ENCODE measurements at places on chromosomes 3 and 15.
A peak's percentile ranks its signal among the peaks of the same experiment; 100 is the strongest.

DNA sequence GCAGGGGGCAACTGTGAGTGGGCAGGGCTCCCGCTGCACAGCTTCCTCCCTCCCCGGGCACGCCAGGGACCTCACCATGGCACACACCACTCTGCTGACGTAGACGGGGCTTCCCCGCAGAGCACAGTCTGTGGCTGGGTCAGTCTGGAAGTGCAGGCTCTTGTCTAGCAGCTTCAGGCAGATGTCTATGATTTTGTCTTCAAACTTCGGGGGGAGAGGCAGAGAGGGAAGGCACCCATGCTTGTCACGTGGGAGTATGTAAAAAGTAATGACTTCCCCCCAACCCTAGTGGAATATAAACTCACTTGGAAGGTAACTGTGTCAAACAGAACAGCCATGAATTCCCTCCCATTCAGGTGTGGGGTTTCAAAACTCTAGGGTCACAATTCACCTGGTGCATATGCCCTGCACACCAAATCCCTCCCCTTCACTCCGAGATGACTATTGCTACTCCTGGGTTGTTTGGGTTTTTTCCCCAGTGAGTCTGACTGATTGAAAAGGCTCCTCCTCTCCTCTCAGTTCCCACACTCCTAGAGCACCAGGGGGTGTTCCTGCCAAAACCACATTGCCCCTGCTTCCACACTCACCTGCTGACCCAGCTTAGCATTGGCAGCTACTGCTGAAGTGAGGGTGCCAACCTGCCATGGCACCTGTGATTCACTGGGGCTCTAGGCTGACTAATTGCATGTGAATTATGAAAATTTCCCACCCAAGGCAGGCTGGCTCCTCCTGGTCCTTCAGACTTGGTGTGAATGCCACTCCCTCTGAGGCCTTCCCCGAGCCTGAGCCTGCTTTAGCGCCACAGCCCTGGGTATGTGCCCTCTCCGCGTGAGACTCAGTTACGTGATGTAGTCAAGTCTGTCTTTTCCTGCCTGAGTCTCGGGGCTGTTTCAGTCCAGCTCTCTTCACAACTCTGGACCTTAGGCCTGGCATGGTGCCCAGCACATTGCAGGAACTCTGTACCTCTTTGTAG lies 13.0 kb downstream of the TGM5 start:
- DNase-seq, result no peak

DNA sequence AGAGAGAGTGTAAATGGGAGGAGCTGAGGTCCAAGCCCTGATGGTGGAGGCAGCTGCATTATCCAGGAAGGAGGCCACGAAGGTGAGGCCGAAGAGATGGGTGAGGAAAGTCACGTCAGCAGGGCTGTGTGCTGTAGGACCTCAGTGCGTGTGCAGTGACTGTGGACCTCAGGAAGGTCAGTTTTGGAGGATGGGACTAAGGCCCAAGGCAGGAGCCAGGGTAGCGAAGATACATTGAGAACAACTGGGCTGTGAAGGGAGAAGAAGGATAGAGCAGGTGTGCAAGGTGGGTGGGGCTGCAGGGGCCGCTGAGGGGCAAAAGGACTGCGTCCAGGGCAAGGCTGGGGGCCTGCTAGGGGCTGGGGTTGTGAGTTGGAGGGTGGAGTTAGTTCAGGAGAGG lies 4.9 kb downstream of the KLHL40 start:
- no peak for DNase-seq

DNA sequence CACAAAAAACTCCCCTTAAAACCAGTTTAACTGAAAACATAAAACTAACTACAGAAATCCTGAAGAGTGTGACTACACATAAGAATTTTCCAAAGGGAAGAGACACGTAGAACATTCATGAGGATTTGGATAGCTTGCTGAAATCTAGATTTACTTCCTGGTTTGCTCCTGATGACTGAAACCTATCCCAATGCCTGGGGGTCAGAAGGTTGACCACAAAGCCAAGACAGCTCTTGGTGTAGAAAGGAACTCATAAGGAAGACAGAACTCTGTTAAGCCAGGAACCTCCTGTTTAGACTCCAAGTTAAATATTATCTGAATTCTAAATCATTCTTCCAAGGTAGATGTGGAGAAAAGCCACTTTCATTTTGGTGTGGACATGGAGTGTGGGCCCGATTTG lies 92.8 kb downstream of the TFG start:
- no peak for DNase-seq

GRCh38 chr3:188158731-188159310 lies 4.9 kb downstream of the LPP start:
- no peak for DNase-seq

DNA sequence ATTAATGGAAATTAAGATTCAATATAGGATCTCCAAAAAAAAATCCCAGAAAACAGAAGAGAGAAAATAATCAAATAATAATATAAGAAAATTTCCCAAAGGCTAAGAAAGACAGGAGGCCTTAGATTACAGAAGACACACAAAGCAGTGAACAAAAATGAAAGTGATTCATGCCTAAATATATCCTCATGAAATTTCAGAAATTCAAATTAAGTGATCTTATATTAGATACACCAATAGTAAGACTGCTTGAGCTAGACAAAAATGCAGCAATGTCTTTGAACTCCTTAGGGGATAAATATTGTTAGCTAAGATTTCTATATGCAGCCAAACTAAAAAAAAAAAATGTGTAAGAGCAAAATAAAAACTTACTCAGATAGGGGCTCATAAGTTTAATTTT lies 44.6 kb upstream of the ARPP21 start:
- no peak for DNase-seq

GRCh38 chr3:69203631-69204314 lies 81.4 kb upstream of the LMOD3 start:
- no peak for DNase-seq

DNA sequence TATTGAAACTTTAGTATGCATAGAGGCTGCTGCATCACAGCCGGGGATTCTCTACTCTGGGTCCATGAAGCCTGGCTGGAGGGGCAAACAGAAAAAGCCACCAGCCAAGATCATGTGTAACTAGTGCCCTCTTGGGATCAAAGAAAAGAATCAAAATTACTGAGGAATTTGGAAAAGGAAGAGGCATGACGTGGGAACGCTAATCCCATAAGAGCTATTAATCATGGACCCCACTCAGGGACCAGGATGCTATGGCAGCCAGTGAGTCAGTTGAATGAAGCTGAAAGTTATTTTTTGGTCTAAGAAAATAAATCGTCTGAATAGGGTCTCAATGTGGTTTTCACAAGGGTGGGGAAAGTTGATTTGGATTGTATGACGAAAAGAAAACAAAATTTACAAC lies 1165.1 kb downstream of the ROBO2 start:
- no peak for DNase-seq

- no peak for DNase-seq
These were observed 563.6 kb upstream of the ADAMTS9 start for GRCh38 chr3:65251375-65251774.

DNA sequence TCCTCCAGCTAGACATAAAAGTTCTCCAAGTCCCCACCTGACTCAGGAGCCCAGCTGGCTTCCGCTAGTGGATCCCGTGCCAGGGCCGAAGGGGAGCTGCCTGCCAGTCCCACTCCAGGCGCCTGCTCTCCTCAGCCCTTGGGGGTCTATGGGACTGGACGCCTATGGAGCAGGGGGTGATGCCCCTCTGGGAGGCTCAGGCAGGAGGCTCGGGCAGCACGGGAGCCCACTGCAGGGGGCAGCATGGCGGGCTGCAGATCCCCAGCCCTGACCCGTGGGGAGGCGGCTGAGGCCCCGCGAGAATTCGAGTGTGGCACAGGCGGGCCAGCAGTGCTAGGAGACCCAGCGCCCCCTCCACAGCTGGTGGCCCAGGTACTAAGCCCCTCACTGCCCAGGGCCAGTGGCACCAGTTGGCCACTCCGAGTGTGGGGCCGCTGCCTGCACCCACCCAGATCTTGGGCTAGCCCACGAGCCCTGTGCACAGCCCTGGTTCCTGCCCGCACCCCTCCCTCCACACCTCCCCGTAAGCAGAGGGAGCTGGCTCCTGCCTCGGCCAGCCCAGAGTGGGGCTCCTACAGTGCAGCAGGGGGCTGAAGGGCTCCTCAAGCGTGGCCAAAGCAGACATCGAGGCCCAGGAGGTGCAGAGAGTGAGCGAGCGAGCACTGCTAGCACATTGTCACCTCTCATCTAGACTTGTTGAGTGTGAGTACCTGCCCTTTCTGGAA lies 221.3 kb upstream of the NSMCE3 start:
- no peak for DNase-seq

DNA sequence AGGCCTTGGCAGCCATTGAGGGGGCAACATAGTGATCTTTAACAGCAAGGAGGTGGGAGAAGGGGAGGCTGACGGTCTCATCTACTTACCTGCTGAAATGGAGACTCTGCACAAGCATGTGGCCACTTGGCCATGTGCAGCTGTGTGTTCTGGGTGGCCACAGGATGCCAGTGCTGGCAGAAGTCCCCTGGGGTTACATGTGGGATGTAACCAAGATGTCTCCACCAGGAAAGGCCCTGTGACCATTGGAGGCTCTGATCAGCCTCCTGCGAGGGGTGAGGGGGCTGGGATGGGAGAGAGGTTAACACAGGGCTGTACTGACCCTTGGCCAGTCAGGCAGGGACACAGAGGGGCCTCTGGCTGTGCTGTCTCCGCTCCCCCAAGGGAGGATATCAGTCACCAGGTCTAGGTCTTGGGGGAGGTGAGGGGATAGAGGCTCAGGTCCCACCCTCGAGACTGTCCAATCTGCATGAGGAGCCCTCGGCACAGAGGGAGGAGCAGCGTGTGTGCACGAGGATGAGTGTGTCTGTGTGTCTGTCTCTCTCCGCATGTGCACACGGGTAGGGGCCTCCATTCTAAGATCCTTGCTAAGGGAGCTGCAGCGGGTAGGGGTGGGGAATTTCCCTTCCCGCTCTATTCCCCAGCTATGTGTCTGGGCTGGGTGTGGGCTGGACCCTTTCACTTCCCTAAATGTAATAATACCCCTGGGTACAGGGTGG lies 19.5 kb downstream of the PRKCD start:
- DNase-seq, result peak; percentile 91

GRCh38 chr3:106004826-106005225 lies 136.0 kb upstream of the CBLB start:
- DNase-seq, result no peak

DNA sequence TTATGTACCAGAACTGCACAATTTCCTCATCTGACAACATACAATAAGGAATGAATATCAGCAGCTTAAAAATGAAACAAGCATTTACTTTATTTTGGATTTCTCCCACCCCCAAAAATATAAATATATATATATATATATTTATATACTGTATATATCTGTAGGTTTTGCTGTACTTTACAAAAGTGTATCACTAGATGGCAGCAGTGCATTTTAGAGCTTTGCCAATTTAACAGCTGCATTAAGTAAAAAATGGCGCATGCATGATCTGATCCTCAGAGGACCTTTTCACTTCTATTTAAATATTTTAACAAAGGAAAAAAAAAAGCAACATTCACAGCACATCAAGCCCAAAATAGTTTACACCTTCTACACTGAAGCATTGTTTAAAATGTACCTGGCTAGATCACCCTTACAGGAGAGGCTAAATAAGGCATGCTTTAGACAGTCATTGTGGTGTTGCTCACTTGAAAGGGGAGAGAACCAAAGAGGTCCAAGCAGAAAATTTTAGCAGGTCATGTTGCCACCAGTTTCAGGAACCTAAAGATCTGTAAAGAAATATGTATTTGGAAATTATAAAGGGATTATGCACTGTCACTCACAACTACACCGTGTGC lies 72.6 kb downstream of the NPTN start:
- peak; percentile 72 for DNase-seq

GRCh38 chr3:186290796-186291195 lies 71.2 kb downstream of the DGKG start:
- DNase-seq, result no peak

- DNase-seq, result peak; percentile 94
These were observed 107.1 kb downstream of the DGKG start for GRCh38 chr3:186254676-186255650.
